ENCODE measurements at places on chromosomes 7 and 10. TPM values are rescaled to one million over a fixed set of nuclear protein-coding genes. Genes with fewer than 3 reads are reported as not detected.

Gene NKX1-2
- total RNA-seq: 15.3 TPM

Gene PRSS37
- total RNA-seq: not detected

Gene GRID1
- 0.35 TPM for total RNA-seq

Gene TMEM229A
- total RNA-seq: 0.46 TPM

Gene ARHGEF35
- 19.2 TPM for total RNA-seq

Gene BAMBI
- 17.0 TPM for total RNA-seq

Gene STARD3NL
- 33.5 TPM for total RNA-seq

Gene RADIL
- total RNA-seq: 4.7 TPM

Gene PSD
- total RNA-seq: 3.4 TPM

Gene IL6
- 0.85 TPM for total RNA-seq

Gene HGF
- 0.15 TPM for total RNA-seq

Gene MYPN
- total RNA-seq: not detected

Gene OR2A12
- not detected for total RNA-seq

Gene ABCC2
- 0.46 TPM for total RNA-seq

Gene PRSS1
- total RNA-seq: not detected

Gene ZNF487
- total RNA-seq: 1.4 TPM

Gene SPDYE2B
- total RNA-seq: not detected

Gene IGF2BP3
- total RNA-seq: 197 TPM

Gene RARRES2
- total RNA-seq: 59.9 TPM

Gene INA
- 14.0 TPM for total RNA-seq

Gene IFIT1
- 1.2 TPM for total RNA-seq

Gene AMPH
- total RNA-seq: 4.8 TPM

Gene MPP7
- total RNA-seq: 6.9 TPM

Gene PLAU
- 15.0 TPM for total RNA-seq

Gene CDHR3
- total RNA-seq: 3.8 TPM

Gene ZNF438
- 0.97 TPM for total RNA-seq

Gene FOXI2
- 0.29 TPM for total RNA-seq

Gene GPC2
- 45.2 TPM for total RNA-seq

Gene ZNF425
- total RNA-seq: 5.3 TPM

Gene FGFBP3
- 49.0 TPM for total RNA-seq

Gene CCL24
- total RNA-seq: not detected

Gene NAT16
- total RNA-seq: 0.50 TPM

Gene STYXL1
- 38.7 TPM for total RNA-seq

Gene EVX1
- not detected for total RNA-seq

Gene TFEC
- not detected for total RNA-seq

Gene RBP3
- total RNA-seq: not detected

Gene BLNK
- not detected for total RNA-seq

Gene OR13A1
- 0.15 TPM for total RNA-seq

Gene PLEKHS1
- not detected for total RNA-seq

Gene EPHA1
- total RNA-seq: 109 TPM

Gene ZNF25
- total RNA-seq: 0.83 TPM

Gene OPN4
- not detected for total RNA-seq

Gene TMEM176B
- 0.85 TPM for total RNA-seq

Gene ADGRA1
- total RNA-seq: 0.13 TPM

Gene C10orf105
- total RNA-seq: 0.26 TPM

Gene ACBD7
- total RNA-seq: 22.0 TPM

Gene OPTN
- 16.1 TPM for total RNA-seq

Gene GJD4
- total RNA-seq: not detected

Gene AASS
- 398 TPM for total RNA-seq
